ENCODE measurements at places on chromosomes 1 and 21. TPM values are rescaled to one million over a fixed set of nuclear protein-coding genes. Genes with fewer than 3 reads are reported as not detected.

- DNase-seq: no peak
These were observed 29.5 kb downstream of the TFF3 start for GRCh38 chr21:42285569-42286245.

DNA sequence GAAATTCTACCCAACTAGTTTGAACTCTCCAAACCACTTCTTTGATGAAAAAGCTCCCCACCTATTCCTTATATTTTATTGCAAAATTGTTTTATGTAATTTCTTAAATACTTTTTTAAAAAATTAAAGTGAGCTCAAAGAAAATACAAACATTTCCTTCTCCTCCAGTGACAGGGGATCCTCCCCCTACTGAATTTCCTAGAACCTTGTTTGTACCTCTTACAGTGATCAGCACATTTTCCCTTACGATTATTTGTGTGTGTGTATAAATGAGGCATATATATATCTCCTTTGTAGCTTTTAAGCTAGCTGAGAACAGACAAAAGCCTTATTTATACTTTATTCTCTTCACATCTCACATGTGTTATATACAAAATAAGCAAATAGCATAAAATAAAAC lies 44.4 kb downstream of the VAV3 start:
- DNase-seq: no peak

- DNase-seq: no peak
These were observed 1.3 kb upstream of the SPATA21 start for GRCh38 chr1:16438516-16438915.

GRCh38 chr1:202588503-202589189 lies 121.6 kb downstream of the SYT2 start:
- no peak for DNase-seq

GRCh38 chr1:25799935-25800702 lies at the start of gene SELENON:
SELENON (plus strand) TSS chr1:25800193; CDS start chr1:25800231, 38 bp downstream.
- peak; percentile 40 for DNase-seq

DNA sequence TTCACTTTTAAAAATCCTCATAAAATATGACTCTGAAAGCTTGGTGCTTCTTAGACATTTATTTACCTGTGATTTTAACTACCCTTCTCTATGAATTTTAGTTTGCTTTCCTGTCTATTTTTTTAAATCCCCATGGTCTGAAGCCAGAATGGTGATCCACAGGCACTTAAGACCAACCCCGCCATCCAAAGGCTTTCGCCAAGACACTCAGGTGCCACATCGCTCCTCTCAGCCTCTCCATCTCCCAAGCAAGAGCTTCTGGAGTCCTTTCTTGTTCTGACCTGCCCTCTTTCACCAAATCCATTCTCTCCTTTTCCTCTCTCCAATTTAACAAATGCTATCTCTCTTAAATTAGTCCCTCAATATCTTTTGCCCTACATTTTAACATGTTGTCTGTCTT lies 464.6 kb downstream of the PCP4 start:
- DNase-seq: no peak

Gene AMY2B
- 1.4 TPM for total RNA-seq

Gene F13B
- not detected for total RNA-seq

- no peak for DNase-seq
These were observed 13.4 kb downstream of the ENTREP3 start for GRCh38 chr1:155241841-155242264.

GRCh38 chr1:246221485-246222255 lies 285.4 kb downstream of the SMYD3 start:
- DNase-seq: no peak

DNA sequence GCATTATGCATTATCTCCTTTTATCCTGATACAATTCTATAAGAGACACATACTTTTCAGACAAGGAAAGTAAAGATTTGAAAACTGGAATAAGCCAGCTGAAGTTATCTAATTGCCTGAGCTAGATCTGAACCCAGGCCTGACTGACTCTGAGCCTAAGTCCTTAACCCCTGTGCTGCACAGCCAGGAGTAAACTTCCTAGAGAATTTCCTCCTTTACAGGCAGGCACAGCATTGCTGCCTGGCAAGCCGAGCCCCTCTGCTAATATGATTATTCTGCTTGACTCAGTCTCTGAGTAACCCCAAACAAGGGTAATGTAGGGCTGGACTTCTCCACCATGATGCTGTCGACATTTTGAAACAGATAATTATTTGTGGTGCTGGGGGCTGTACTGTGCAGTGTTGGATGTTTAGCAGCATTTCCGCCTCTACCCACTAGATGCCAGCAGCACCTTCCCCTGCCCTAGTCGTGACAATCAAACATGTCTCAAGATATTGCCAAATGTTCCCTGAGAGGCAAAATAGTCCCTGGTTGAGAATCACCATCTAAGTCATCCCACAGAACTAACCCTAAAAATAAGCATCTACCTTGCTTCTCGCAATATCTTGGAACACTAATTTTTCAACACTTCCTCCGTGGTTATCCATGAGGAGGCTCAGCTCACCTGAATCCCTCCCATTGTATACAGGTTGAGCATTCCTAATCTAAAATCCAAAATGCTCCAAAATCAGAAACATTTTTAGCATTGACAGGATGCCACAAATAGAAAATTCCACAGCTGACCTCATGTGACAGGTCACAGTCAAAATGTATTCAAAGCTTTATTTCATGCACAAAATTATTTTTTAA lies 18.5 kb downstream of the CAMK1G start:
- peak; percentile 84 for DNase-seq

GRCh38 chr1:164983023-164983650 lies 373.4 kb downstream of the LMX1A start:
- no peak for DNase-seq

- no peak for DNase-seq
These were observed 151.3 kb downstream of the DAB1 start for GRCh38 chr1:57272601-57273000.

Measured in A673 (cell line).